Stimulated activated CD8-positive, alpha-beta memory T cell treated with anti-CD3 and anti-CD28 coated beads, Interleukin-15, amount 100 ng/mL, for 48 hours (primary cell): ENCODE measurements at places on chromosomes 12 and 14.

GRCh38 chr12:132148368-132149045 is 4.2 kb downstream of the NOC4L start:
- DNase-seq = no peak

GRCh38 chr12:106883426-106883825 is 72.3 kb upstream of the TMEM263 start:
- no peak for DNase-seq

- DNase-seq = no peak
These were observed 1340.9 kb downstream of the FSCB start for GRCh38 chr14:43166163-43166562.

- DNase-seq = no peak
These were observed 86.3 kb upstream of the NID2 start for GRCh38 chr14:52154992-52155650.
